ENCODE measurements at places on chromosomes 4 and X.

- no peak for DNase-seq
These were observed 71.3 kb upstream of the VBP1 start for GRCh38 chrX:155144926-155145325.

GRCh38 chr4:112515198-112516065 is 548 bp downstream of the NEUROG2 start:
- peak; percentile 4 for DNase-seq

- no peak for DNase-seq
These were observed 519.6 kb upstream of the AGA start for GRCh38 chr4:177961761-177962380.

DNA sequence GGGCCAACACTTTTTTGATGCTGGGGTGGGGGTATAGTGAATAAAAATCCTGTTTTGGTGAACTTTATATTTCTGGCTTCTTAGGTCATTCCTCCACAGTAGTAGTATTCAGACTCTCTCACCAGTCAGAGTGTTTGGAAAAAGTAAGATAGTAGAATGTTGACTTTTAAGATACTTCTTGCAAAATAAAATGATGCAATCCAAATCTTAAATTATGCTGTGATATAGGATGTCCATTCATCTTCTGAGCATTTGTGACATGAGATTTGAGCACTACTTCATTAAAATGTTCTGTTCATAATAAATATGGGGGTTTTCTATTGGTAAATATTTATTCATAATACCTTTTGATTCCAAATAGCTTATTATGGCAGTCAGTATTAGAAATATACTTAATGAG is 70.1 kb downstream of the BMP2K start:
- DNase-seq = no peak

- no peak for DNase-seq
These were observed 39.5 kb upstream of the MAP3K15 start for GRCh38 chrX:19554786-19555185.

GRCh38 chrX:41108463-41109205 is 23.4 kb downstream of the USP9X start:
- no peak for DNase-seq
